Activated T-helper 9 cell treated with anti-CD3 and anti-CD28 coated beads, Interleukin-2, amount 50 U/mL, for 16 hours (primary cell): ENCODE measurements at places on chromosomes 13 and 19.

GRCh38 chr13:33194820-33195692 is 90.5 kb downstream of the STARD13 start:
- DNase-seq, result no peak

DNA sequence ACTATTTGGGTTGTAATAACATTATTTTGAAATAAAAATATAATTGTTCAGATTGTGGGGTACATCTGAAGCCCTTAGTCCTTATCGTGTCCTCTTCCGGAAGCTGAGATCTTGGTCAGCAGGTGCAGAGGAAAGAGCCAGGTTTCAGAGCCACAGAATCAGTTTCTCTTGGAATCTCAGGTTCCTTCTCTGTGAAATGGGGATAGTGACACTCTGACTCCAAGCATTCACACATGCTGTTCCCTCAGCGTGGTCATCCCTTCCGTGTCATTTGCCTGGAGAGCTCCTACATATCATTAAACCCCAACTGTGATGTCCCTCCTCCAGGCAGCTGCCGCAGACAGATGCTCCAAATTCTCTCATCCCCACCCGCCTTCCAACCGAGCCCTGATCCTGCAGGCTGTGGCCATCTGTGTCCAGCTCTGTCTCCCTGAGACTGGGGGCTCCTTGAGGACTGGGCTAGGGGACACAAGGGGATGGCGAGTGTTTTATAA is 59.8 kb downstream of the AP1M1 start:
- no peak for DNase-seq

- DNase-seq, result no peak
Measured at GRCh38 chr13:39496506-39496905, 106.5 kb downstream of the LHFPL6 start.

- DNase-seq, result no peak
Measured at GRCh38 chr13:102699504-102699903, 4.7 kb upstream of the METTL21C start.

DNA sequence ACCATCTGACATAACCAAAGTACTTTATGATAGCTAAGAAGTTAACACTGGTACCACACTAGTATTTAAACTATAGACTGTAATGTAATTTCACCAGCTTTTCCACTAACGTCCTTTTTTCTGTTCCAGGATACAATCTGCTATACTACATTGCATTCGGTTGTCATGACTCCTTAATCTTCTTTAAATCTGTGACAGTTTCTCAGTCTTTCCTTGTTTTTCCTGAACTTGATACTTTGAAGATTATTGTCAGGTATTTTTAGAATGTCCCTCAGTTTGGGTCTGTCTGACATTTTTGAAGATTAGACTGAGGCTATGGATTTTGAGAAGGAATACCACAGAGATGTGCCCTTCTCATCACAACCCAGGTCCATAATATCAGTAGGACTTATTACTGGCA is 36.6 kb downstream of the NUFIP1 start:
- DNase-seq, result no peak

GRCh38 chr19:45117671-45118070 is 24.7 kb downstream of the PPP1R37 start:
- DNase-seq, result no peak

DNA sequence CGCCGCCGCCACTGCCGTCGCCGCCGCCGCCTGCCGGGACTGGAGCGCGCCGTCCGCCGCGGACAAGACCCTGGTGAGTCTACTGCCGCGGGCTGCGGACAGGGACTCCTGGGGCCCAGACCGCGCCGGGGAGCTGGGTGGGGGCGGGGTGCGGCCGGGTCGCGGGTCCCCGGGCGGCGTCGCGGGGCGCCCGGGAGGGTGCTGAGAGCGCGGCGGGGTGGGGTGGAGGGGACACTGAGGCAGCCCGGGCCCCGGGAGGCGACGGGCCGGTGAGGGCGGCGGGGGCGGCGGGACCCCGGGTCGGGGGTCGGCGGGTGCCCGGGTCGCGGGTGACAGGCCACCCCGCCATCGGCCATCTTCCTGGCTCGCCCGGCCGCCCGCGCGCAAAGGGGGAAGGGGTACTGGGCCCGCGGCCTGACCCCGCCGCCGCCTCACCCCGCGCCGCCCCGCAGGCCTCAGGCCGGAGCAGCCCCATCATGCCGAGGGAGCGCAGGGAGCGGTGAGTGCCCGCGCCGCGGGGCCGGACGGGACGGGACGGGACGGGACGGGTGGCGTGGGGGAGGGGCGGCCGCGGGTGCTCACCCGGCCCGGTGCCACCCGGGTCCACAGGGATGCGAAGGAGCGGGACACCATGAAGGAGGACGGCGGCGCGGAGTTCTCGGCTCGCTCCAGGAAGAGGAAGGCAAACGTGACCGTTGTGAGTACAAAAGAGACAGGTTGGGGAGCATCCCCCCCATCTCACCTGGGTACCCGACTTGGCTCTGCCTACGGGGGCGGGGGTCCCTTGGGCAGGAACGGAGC is 489 bp downstream of the CCNE1 start:
- no peak for DNase-seq
